ENCODE measurements at places on chromosomes 4 and X. TPM values are rescaled to one million over a fixed set of nuclear protein-coding genes. Genes with fewer than 3 reads are reported as not detected.

The SRPK3 gene
- not detected for total RNA-seq

The CTAG1A gene
- not detected for total RNA-seq

The GAGE2A gene
- not detected for total RNA-seq

The MAGEB10 gene
- total RNA-seq: not detected

The BOD1L1 gene
- total RNA-seq: 13.4 TPM

The OTC gene
- total RNA-seq: not detected

The SLC10A4 gene
- total RNA-seq: 7.5 TPM
